ENCODE measurements at places on chromosomes 7 and 10.

DNA sequence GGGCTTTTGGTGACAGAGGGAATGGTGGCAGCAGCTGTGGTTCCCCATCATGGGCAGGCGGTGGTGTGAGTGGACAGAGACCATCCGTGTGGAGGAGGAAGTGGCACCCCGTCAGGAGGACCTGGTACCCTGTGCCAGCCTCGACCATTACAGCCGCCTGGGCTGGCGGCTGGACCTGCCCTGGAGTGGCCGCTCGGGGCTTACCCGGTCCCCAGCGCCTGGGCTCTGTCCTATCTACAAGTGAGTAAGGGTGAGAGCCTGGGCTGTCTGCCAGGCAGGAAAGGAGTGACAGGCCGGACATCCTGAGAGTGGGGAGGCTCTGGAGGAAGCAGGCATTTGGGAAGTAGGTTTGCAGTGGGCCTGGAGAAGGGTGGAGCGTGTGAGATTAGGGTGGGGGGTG lies 2.9 kb upstream of the ZNF467 start:
- DNase-seq, result no peak

DNA sequence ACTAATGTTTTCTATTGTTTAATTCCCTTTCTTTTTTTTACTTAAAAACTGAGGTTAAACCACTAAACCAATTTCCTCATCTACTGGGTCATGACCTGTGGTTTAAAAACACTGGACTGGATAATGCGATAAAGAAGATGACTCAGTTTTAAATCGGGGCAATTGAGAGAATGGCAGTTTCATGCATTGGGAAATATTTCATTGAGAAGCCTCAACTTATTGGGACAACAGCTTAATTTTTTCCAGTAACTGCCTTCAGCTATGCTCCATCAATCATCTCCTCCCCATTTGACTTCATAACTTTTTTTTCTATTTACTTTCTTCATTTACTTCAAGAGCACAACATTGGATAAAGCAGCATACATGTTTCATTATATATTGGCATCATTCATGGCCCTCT lies 61.8 kb upstream of the MET start:
- no peak for DNase-seq

DNA sequence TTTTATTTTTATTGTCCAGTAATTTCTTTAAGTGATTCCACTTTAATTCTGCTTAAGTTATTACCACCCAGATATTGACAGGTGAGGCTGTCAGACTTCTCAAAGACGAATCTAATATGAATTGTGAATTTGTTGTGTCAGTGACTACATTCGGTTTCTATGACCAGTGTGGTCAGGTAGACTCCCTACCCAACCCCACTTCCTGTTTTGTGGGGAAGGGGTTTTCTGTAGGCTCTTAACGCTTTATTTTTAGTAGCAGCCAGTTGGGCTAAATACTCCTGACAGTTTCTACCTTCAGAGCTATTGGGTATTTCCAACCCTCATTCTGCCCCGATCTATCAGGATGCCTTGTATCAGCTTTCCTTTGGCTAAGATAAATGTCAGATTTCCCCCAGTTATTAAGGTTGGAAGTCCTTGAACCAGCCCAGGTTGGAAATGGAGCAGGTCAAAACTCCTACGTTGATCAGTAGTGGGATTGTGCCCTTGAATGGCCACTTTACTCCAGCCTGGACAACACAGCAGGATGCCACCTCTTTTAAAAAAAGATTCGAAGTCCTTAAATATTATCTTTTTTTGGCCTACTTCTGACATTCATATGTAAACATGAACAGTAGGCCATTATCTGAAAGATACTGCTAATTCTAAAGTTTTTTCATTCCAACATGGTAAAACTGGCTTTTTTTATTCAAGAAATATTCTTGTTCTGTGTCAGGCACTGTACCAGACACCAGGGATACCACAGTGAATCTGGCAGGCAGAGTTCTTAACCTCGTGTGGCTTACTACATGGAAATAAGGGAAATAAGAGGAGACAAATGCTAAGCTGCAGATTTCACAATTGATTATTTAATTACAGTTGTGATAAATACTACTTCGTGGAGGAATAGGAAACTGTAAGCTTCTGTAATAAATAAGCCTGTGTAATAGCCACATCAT lies 133.3 kb upstream of the SAMD8 start:
- no peak for DNase-seq

GRCh38 chr7:30330134-30331111 lies 46.0 kb downstream of the ZNRF2 start:
- DNase-seq, result no peak

GRCh38 chr10:117353684-117354083 lies 21.6 kb downstream of the PDZD8 start:
- no peak for DNase-seq

DNA sequence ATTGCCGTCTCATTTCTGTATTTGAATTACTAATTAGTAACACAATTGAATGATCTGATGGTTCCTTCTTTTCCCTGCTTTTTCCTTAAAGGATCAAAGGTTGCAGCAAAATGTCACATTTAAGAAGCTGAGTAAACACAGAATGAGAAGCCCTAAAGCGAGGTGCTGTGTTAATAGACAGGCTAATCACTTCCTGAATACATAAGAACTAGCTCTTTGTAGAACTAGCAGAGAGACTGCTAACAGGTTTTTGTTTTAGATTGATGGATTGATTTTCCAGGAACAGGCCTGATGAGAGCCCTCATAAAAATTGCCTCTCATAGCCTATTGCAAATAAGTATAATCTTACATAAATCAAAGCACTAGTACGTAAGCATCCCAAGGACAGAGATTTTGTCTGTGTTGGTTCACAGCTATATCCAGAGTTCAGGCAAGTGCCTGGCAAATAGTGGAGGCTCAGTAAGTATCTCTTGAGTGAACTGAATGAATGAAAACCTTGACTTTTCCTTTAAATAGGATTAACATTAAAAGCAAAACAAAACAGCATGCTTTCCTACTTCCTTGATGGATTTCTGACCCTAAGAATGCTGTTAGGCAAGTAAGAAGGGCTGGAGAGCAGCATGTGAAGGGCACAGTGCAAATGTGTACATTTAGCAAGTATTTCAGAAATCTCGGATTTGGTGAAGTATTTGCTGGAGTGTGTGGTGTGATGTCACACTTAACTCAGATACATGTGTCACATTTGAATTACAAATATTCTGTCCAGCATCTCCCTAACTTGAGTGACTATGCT lies 3.3 kb downstream of the TMEM229A start:
- no peak for DNase-seq

DNA sequence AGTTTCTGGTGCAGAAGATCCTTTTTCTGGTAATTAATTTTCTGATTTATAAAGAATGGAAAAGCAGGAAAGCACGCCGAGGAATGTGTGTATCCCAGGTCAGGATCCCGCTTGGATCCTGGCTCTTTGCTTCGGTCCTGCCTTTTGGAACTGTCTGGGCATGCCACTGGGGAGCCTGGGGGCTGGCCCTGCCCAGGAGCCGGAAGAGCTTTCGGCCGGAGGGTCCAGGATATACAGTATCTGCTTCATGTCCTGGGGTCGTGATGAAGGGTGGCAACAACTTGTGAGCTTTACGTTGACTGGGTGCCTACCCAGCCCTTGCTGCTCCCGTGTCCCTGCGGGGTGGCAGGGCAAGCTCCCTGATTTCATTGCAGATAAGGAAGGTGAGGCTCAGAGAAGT lies 2.4 kb downstream of the SH2D4B start:
- DNase-seq, result no peak

GRCh38 chr10:95134490-95134889 lies 59.5 kb upstream of the ACSM6 start:
- no peak for DNase-seq

GRCh38 chr10:62082729-62083411 lies 181.4 kb downstream of the ARID5B start:
- DNase-seq, result no peak

DNA sequence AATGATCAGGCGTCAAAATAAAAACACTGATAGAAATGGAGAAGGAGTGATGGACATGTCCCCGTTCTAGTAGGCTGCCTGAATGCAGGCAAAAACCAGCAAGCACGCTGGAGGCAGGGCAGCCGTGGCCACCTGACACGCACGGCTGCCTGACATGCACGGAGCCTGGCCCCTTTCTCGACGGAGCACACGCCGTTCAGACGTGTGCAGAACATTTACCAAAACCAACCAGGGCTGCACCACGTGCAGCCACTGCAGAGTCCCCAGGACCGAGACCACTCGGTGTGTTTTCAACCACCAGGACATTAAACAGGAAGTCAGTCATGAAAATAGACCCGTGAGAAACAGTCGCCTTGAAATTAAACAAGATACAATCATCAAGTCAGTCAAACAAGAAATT lies 61.9 kb upstream of the NKX6-2 start:
- no peak for DNase-seq

- DNase-seq, result peak; percentile 41
These were observed 5.1 kb downstream of the TSPAN14 start for GRCh38 chr10:80459047-80459865.

- no peak for DNase-seq
These were observed 118.5 kb downstream of the ABLIM1 start for GRCh38 chr10:114539623-114540022.

DNA sequence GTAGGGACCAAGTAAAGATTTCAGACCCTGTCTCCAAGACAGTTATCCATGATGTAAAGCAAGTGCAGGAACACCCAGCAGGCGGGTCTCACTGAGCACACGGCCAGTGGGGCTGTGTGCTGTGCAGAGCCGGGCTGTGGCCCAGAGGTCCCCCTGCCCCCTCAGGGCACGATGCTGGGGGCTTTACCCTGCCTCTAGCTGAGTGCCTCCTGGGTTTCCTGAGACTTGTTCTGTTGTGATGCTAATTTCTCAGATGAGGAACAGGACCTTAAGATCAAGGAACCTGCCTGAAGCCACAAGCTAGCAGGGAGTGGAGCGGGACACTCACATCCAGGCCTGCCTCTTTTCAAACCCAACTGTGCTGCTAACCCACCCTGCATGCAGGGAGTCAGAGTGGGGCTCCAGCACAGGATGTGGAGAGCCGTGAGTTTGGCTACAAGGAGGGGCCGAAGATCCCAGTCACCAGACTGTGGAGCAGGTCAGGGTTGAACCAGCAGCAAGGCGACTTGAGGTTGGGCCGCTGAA lies 76.1 kb upstream of the LYZL2 start:
- no peak for DNase-seq

- no peak for DNase-seq
These were observed 21.2 kb downstream of the PRKCQ start for GRCh38 chr10:6558759-6559461.

DNA sequence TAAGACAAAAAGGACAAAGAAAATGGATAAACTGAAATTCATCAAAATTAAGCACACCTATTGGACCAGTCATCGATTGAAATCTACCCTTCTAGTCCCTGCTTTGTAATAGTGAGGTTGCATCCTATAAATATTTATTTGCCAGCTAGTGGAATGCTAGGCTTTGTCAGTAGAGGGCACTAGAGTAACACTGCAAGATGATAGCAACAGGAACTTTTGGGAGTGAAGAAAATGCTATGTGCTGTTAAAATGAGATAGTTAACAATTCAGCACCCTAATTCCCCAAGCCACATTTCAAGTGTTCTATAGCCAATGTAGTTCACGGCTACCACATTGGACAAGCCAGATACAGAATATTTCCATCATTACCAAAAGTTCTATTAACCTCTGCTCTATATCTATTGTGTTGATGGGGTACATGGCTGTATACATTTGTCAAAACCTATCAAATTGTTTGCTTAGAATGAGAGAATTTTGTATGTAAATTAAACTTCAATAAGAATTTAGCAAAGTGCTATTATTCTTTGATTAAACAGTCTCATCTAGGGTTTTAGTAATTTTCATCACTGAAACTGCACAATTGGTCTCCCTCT lies 69.8 kb downstream of the LSMEM1 start:
- no peak for DNase-seq

DNA sequence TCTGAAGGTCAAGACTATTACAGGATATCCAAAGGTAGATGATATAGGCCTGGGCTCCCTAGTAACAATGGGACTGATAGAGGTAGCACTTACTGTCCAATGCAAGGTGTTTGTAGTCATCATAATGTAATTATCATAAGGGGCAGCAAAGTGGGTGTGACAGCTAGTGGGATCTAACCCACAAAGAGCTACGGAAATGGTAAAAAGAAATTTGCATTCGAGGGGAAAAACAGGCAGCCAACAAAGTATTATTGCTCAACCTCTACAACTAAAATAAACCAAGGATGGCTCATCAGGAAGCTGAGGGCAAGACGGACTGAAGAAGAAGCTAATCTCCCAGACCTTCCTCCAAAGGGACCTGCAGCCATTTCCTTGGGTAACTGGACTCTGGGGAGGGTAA lies 211.0 kb downstream of the WDR11 start:
- DNase-seq, result no peak

DNA sequence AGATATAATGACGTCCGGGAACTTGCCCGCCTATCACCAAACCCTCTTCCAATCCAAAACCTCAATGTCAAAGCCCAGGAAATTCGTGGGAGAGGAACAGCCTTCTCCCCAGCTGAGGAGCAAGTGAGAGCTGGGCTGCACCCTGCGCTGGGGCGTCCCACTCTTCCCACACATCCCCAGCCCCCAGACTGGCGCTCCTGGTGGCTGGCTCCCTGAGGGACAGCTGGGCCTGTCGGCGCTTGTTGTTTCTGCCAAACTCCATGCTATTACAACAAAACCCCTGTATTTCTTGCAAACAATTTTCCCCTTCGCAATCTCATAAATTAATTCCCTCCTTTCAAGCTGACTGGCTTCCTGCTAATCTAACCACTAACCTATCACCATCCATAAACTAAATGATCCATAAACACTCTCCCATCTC lies 53.0 kb downstream of the GRID1 start:
- no peak for DNase-seq

DNA sequence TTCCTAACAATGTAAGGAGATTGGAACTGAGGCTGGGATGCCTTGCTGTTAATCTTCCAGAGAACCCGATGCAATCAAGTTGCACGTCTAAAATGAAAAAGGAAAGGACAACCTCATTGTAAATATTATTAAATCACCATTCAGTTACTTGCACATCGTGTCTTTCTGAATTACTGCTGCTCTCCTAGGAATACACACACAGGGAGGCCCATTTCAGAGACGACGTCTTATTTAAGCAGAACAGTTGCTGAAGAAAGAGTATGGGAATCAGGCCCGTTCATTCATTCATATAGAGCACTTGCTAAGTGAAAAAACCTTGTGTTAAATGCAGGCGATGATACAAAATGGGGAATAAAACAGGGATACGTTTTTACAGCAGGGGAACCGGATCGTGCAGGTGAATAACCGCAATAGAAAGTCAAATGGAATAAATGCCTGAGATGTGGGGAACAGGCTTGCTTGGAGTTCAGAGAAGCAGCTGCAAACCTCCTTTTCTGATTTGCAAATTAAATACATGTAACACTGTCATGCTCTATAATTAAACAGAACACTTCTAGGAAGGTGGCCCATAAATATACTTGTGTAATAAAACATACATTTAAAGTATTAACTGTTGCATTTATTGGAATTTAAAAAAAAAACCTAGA lies 409.9 kb downstream of the GALNT17 start:
- DNase-seq, result no peak

DNA sequence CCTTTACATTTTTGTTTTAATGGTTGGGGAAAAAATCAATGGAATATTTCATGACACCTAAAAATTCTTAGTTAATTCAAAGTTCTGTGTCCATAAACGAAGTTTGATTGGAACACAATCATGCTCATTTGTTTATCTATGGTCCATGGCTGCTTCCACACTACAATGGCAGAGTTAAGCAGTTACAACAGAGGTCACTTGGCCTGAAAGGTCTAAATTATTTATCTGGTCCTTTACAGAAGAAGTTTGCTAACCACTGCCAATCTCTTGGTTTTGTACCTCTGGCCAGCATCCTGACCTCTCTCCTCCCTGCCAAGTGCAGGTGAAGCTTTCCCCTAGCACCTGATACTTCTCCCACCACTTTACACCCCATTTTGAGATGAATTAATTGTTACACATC lies 61.5 kb downstream of the SRPK2 start:
- DNase-seq, result no peak

Data from activated T-cell treated with anti-CD3 and anti-CD28 coated beads for 4 hours (primary cell).